ENCODE measurements at places on chromosomes 11 and 22.

DNA sequence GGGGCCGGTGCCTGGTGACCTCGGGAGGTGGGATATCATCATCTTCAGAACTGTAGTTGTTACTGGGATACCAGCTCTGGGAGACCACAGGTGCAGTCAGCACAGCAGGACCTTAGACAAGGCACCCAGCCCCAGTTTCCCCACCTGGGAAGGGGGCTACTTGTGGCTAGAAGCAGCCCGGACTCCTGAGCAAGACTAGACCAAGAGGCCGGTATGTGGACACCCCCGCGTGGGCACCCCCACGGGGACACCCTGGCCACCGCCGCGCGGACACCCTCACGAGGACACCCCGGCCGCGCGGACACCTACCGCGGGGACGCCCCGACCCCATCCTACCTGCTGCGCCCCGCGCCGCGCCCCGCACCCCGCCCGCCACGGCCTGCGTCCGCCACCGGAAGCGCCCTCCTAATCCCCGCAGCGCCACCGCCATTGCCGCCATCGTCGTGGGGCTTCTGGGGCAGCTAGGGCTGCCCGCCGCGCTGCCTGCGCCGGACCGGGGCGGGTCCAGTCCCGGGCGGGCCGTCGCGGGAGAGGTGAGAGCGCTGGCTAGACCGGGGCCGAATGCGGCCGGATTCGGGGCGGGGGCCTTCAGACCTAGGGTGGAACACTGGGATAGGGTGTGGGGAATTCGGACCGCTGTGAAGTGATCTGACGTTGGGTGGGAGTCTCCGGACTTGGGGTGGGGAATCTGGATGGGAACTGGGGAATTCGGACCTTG is at the start of the genes COMT and TXNRD2:
Gene COMT, plus strand, starts transcription at position 408 of the 718 bp plus-strand sequence. CDS start 20,755 bp downstream, outside the sequence.
Gene TXNRD2, minus strand, starts transcription at position 454 of the 718 bp plus-strand sequence. Its CDS starts 15 bp downstream, at position 439.
- H3K27ac ChIP-seq: peak within 1 kb of the TSS; percentile 93
- H3K27me3 ChIP-seq: peaks cover 1% of the 10 kb centered on the region
- peaks cover 27% of the 10 kb centered on the region for H3K4me1 ChIP-seq
- H3K4me3 ChIP-seq: peak within 1 kb of the TSS; percentile 98
- peak; percentile 67 for DNase-seq

GRCh38 chr22:38033522-38034277 is 23.5 kb upstream of the PICK1 start:
- H3K4me1 ChIP-seq: no peaks in the 10 kb centered on the region
- no peak for DNase-seq
- no peak overlapping the region for H3K27ac ChIP-seq
- no peak overlapping the region for H3K4me3 ChIP-seq
- peaks cover 4% of the 10 kb centered on the region for H3K27me3 ChIP-seq

- H3K4me1 ChIP-seq: peaks cover 10% of the 10 kb centered on the region
- H3K4me3 ChIP-seq: no peak overlapping the region
- H3K27ac ChIP-seq: no peak overlapping the region
- no peaks in the 10 kb centered on the region for H3K36me3 ChIP-seq
- peaks cover 7% of the 10 kb centered on the region for H3K27me3 ChIP-seq
Observed at GRCh38 chr11:113881856-113882255, 6.5 kb upstream of the USP28 start.

DNA sequence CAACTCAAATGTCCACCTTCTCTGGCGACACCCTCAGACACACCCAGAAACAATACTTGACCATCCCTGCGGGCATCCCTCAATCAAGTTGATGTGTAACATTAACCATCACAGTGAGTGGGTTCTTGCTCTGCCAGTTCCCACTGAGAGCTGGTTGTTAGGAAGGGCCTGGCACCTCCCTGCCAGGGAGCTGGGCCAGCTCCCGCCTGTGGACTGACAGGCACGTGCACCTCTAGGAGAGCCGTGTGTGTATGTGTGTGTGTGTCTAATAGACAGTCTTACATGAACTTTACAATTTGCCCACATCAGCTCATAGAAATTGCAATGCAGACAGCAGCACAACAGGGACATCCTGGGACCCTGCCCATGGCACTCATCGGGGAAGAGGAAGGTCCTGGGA is 298.7 kb downstream of the SHANK2 start:
- no peaks in the 10 kb centered on the region for H3K4me1 ChIP-seq
- H3K4me3 ChIP-seq: no peak overlapping the region
- no peak for DNase-seq
- H3K27me3 ChIP-seq: no peaks in the 10 kb centered on the region
- no peak overlapping the region for H3K27ac ChIP-seq

DNA sequence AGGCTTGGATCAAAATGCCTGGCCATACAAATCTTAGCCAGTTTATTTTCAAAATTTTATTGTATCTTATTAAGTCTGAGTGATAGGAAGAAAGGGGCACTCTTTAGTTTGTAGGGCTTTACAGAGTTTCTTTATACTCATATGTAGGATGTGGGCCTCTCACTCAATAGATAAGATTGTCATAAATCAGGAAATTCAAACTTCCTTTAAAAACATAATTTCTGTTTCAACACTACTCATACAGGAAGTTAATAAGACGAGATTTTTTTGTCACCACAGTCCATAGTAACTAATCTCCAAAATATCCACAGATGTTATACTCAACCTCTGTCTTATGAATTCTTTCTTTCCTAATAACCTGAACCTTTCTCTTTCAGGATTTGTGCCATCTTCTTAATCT is 13.3 kb upstream of the OR56B4 start:
- no peaks in the 10 kb centered on the region for H3K36me3 ChIP-seq
- no peak overlapping the region for H3K27ac ChIP-seq
- no peak overlapping the region for H3K4me3 ChIP-seq
- DNase-seq: no peak
- H3K4me1 ChIP-seq: no peaks in the 10 kb centered on the region

- no peak overlapping the region for H3K27ac ChIP-seq
- no peak for DNase-seq
- no peaks in the 10 kb centered on the region for H3K36me3 ChIP-seq
- H3K4me3 ChIP-seq: no peak overlapping the region
Observed at GRCh38 chr11:66691311-66691980, 13.8 kb upstream of the RBM4B start.

- H3K4me1 ChIP-seq: no peaks in the 10 kb centered on the region
- DNase-seq: no peak
- peaks cover 3% of the 10 kb centered on the region for H3K27me3 ChIP-seq
- no peaks in the 10 kb centered on the region for H3K36me3 ChIP-seq
- no peak overlapping the region for H3K27ac ChIP-seq
Observed at GRCh38 chr11:126655807-126656128, 300.3 kb downstream of the ST3GAL4 start.

GRCh38 chr11:1458340-1459218 is 28.0 kb downstream of the MOB2 start:
- H3K36me3 ChIP-seq: no peaks in the 10 kb centered on the region
- no peaks in the 10 kb centered on the region for H3K4me1 ChIP-seq
- H3K27ac ChIP-seq: no peak overlapping the region
- no peaks in the 10 kb centered on the region for H3K27me3 ChIP-seq
- H3K4me3 ChIP-seq: no peak overlapping the region

- H3K4me3 ChIP-seq: no peak overlapping the region
- peaks cover 1% of the 10 kb centered on the region for H3K36me3 ChIP-seq
- peaks cover 40% of the 10 kb centered on the region for H3K4me1 ChIP-seq
- peak; percentile 65 for DNase-seq
Observed at GRCh38 chr22:37604875-37605274, 3.8 kb upstream of the GGA1 start.

DNA sequence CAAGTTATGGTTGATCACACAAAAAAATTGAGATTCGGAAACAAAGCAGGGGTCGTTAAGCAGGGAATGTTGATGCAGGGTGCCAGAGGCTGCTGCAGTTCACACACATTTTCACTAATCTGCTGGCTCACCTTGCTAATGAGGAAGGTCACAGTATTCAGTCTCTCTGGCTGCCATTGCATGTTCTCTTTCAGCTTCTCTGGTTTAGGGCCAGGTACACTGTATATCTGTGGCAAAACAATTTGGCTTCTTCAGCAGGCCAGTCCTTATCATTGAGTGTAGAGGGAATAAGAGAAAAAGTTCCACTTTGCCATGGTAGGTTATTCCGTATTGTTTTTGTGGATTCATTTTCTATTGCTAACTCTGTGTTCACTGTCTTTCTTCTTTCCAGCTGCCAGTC is 283.7 kb upstream of the ANO3 start:
- no peaks in the 10 kb centered on the region for H3K36me3 ChIP-seq
- no peak overlapping the region for H3K27ac ChIP-seq
- H3K27me3 ChIP-seq: no peaks in the 10 kb centered on the region
- no peaks in the 10 kb centered on the region for H3K4me1 ChIP-seq

- no peak overlapping the region for H3K27ac ChIP-seq
- peaks cover 24% of the 10 kb centered on the region for H3K36me3 ChIP-seq
- peaks cover 21% of the 10 kb centered on the region for H3K4me1 ChIP-seq
- H3K27me3 ChIP-seq: no peaks in the 10 kb centered on the region
- no peak for DNase-seq
Observed at GRCh38 chr11:116958246-116958645, 120.8 kb upstream of the APOA1 start.

DNA sequence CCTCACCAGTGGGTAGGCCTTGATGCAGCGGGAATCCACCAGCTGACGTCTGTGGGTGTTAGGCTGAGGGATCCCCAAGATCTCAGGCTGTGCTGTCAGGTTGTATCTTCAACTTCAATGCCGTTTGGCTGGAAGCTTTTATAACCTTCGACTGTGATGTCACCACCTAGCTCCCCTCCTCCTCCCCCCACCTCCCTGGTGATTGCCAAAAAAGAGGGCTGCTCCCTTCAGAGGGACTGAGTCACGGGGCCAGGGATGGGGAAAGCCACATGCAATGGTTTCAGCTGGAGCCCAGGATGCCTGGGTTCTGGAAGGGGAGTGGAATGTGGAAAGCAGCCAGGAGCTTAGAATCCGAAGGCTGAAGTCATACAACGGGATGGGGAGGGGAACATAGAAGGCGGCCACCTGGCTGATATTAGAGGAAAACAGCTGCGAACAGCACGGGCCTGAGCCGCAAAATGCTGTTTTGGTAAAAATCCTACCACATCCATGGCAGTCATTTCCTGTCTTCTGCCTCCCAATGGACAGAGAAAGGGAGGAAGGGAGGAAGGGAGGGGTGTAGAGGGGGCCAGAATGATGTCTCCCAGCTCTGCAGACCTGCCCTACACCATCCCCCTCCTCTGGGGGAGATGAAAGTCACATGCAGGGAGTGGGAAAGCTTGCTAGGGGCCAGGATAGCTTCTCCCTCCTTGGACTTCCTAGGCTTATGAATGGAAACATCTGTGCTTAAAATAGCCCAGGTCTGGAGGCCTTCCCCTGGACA is at the start of gene LRRN4CL:
Gene LRRN4CL, minus strand, starts transcription at position 110 of the 763 bp plus-strand sequence. CDS start 1,022 bp downstream, outside the sequence.
- no peak for DNase-seq
- no peak within 1 kb of the TSS for H3K27ac ChIP-seq
- peaks cover 6% of the 10 kb centered on the region for H3K27me3 ChIP-seq
- peaks cover 17% of the 10 kb centered on the region for H3K36me3 ChIP-seq

- peaks cover 64% of the 10 kb centered on the region for H3K36me3 ChIP-seq
- no peak for DNase-seq
- H3K27ac ChIP-seq: peak overlapping the region; percentile 13
- no peak overlapping the region for H3K4me3 ChIP-seq
Observed at GRCh38 chr11:68545796-68546195, 85.2 kb downstream of the PPP6R3 start.

DNA sequence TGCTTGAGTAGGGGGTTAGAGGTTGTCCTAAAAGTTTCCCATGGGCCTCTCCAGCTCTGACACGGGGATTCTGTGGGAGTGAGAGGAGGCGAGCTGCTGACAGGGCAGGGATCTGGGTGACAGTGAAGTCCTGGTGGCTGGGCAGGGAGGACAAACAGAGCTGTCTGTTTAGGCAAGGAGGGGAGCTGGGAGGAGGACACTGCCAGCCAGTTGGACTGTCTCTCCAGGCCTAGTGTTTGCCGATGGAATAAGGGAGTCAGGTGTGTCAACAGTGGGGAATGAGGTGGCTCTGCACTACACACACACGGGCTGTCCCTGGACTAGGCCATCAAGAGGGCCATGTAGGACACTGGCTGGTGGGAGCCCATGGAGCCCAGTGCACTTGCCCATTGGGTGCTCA is 20.6 kb upstream of the SYT7 start:
- H3K27me3 ChIP-seq: peaks cover 6% of the 10 kb centered on the region
- DNase-seq: no peak
- H3K4me1 ChIP-seq: no peaks in the 10 kb centered on the region
- H3K4me3 ChIP-seq: no peak overlapping the region
- no peaks in the 10 kb centered on the region for H3K36me3 ChIP-seq
- H3K27ac ChIP-seq: no peak overlapping the region

DNA sequence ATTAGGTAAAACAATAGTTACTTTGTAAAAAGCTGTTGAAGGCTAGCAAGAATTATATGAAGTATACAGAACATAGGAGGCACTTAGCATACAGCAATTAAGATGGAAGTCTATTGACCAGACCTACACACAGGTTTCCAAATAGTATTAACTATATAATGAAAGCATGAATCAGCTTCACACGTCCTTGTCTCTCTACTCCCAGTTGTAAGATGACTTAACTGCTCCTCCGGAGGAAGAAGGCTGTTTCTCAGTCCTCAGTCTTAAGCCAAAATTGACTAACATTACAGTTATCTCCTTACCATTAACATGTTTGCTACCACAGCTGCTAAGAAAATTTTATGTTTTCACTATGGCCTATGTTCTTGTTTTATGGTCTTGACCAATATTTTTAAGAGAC is 24.7 kb downstream of the SIK3 start:
- H3K4me1 ChIP-seq: peaks cover 62% of the 10 kb centered on the region
- peak overlapping the region; percentile 67 for H3K27ac ChIP-seq
- peaks cover 9% of the 10 kb centered on the region for H3K36me3 ChIP-seq
- H3K27me3 ChIP-seq: no peaks in the 10 kb centered on the region

- peak; percentile 32 for DNase-seq
- H3K4me3 ChIP-seq: no peak overlapping the region
- peaks cover 6% of the 10 kb centered on the region for H3K4me1 ChIP-seq
- no peaks in the 10 kb centered on the region for H3K27me3 ChIP-seq
- H3K36me3 ChIP-seq: peaks cover 8% of the 10 kb centered on the region
Observed at GRCh38 chr22:42621505-42622002, 6.9 kb upstream of the POLDIP3 start.

GRCh38 chr11:15095736-15096228 is 18.9 kb upstream of the INSC start:
- no peak overlapping the region for H3K4me3 ChIP-seq
- DNase-seq: no peak
- H3K27me3 ChIP-seq: peaks cover 24% of the 10 kb centered on the region
- no peaks in the 10 kb centered on the region for H3K4me1 ChIP-seq

- H3K27ac ChIP-seq: no peak overlapping the region
- peaks cover 6% of the 10 kb centered on the region for H3K27me3 ChIP-seq
- peaks cover 41% of the 10 kb centered on the region for H3K4me1 ChIP-seq
- H3K36me3 ChIP-seq: no peaks in the 10 kb centered on the region
Observed at GRCh38 chr11:61700212-61700611, 20.0 kb downstream of the DAGLA start.

GRCh38 chr11:128516886-128517285 is 70.5 kb downstream of the ETS1 start:
- DNase-seq: no peak
- peak overlapping the region; percentile 96 for H3K4me3 ChIP-seq
- no peaks in the 10 kb centered on the region for H3K27me3 ChIP-seq
- peaks cover 74% of the 10 kb centered on the region for H3K4me1 ChIP-seq

All from activated T-helper 1 cell treated with anti-CD3 and anti-CD28 coated beads, Interleukin-12 subunit alpha, Interleukin-12 subunit beta, Interleukin-2, Interleukin-4 antibody, amounts not matched to agents 30 ng/mL and 10 ng/mL and 1 ng/mL, durations not matched to agents 14 hours and 24 hours and 36 hours (primary cell).